ENCODE measurements at places on chromosomes 12 and 14. TPM values are rescaled to one million over a fixed set of nuclear protein-coding genes. Genes with fewer than 3 reads are reported as not detected.

The CIROP gene
- not detected for total RNA-seq

The TSPAN11 gene
- 1.9 TPM for total RNA-seq

The RPL36AL gene
- total RNA-seq, result 135 TPM

The EXOC3L4 gene
- total RNA-seq, result 0.46 TPM

The KLRK1 gene
- total RNA-seq, result 0.19 TPM

DNA sequence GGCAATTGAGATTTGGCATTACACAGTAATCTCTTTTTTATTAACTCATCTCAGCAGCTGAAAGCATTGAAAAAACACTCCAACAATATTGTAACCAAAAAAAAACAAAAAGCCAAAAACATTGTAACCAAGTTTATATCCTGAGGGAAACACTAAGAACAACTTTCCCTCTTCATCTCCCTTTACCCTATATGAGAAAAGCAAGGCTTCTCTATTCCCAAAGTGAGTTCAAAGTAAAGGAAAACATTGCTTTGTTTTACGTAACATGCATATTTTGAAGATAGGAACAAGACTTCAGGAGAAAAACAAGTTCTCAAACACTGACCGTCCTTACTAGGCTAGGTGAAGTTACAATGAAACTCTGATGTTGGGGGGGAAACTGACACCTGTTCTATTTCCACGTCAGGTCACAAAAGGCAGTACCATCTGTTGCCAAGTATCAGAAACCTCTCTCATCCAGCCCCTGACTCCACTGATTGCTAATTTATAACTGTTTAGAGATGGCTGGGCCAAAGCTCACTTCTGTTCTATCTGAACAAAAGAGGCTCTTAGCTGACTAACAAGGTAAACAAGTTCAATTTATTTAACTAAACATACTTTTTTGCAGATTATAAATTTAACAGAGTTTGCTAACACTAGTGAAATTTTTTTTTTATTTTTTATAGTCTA lies 67.9 kb upstream of the PLXNC1 start:
- no peak for DNase-seq

GRCh38 chr12:76259660-76260389 lies 88.4 kb downstream of the BBS10 start:
- DNase-seq, result no peak

DNA sequence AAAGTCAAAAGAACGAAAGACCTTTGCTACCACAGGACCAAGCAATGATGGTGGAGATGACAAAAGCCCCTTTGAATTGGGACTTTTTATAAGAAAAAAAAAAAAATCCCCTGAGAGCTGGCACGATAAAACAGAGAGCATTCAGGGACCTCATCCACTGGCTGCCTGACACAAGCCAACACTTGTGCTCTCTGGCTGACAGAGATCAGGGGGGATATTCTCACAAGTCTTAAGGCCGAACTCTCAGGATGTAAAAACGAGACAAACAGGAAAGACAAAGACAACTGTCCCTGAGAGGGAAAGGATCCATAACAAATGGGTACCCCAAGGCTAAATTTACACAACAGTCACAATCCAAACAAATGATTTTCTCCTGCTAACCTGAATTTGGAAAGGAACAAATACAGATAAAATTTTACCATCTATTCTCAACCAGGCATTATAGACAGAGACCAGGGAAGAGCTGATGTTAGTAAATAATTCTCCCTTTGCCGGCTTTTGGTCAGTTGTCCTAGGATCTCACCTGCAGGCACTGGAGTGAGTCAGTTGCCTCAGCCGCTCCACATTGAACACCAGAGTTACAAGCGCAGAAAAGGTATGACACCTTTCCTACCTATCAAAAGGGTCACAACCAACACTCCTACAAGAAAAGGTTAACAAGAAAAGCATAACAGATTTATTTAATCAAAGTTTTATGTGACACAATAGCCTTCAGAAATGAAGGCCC lies 37.9 kb upstream of the GARIN6 start:
- no peak for DNase-seq

DNA sequence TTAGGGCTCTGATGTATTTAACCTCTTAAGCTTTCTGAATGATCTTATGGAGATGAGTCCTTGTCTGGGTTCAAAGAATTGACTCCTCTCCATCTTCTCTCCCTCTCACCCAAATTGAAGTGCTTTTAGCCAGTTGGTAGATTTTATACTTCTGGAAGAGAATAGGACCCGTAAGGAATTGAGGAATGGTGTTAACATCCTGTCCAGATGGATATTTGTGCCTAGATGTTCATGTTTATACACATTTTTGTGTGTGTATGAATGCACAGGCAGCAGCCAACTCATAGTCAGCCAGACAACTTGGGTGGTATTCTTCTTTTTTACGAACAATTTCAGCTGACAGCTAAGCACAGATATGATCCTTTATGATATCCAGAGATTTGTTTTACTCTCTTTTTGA lies 449.6 kb upstream of the RGS6 start:
- no peak for DNase-seq

DNA sequence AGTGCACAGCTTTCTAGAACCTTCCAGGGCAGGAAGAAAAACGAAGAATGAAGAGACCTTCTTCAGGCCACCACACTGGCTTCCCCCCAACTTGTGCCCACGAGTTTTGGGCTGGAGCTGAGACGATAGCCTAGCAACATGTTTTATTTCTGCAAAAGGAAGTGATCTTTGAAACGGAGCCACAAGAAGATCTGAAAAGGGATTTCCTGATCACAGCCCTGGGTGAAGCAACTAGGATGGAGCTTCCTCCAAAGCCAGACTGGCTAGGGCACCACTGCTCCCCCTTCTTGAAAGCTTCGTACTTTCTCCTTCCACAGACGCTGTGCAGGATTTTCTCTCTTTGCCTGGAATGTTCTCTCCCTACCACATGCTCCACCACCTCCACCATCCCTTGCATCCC lies 418.3 kb downstream of the MED13L start:
- no peak for DNase-seq

GRCh38 chr12:1305063-1305434 lies 289.3 kb downstream of the FBXL14 start:
- no peak for DNase-seq

- DNase-seq, result no peak
Observed at GRCh38 chr14:64760916-64761315, 56.7 kb downstream of the PLEKHG3 start.

- DNase-seq, result no peak
Observed at GRCh38 chr12:50249464-50250182, 33.7 kb downstream of the LIMA1 start.

- no peak for DNase-seq
Observed at GRCh38 chr12:65585648-65586602, 238.4 kb upstream of the HMGA2 start.
